ENCODE measurements at places on chromosomes 4 and X.

DNA sequence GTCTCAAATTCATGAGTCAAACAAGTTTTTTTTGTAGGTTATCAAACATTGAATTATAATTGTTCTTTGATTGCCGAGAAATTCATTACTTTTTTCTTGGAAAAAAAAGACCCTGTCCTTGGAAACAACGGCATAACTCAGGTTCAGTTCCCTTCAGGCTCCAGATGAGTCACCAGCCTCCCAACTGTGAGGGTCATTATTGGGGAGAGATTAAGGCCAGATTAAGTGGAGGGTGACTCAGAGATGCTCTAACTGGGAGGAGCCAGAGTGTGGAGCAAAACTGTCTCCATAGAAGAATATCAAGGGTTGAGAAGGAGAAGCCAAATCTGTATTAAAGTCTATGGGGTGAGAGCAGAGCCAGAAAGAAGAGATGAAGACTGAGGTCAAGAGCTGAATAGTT, 9.6 kb downstream of the ADGRG4 start:
- no peak for DNase-seq

DNA sequence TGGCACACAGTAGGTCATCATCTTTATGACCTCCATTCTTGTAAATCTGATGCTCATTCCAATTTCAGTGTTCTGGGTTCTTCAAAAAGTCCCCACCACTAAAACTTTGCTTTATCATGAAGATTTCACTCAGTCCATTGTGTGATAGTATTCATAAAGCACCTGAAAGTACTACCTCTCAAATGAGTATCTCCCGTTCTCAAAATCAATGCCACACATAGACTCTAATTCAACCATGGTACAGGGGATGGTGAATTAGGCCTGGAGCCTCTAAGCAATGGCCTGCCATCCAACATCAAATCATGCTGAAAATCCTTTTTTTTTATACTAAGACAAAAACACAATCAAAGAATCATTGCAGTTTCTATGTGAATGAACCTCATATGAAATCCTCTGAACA, 19.4 kb upstream of the WAS start:
- DNase-seq, result no peak

GRCh38 chrX:130419263-130419662, 17.5 kb downstream of the RBMX2 start:
- no peak for DNase-seq

DNA sequence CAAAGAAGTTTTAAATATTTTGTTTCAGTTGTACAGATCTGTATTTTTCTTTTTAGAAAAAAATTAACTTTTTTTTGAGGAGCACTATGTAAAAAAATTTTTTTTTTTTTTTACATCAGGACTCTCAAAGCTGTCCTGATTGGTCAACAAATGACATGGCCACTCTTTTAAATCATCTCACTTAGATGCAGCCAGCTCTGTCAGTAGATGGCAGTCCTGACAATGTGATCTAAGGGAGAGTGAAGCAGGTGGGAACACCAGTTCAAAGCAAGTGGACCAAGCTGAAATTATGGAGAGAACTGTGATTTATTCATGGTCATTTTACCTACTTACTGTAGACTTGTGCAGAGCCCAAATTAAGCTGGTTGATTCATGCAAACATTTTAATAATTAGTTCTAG, 174.7 kb upstream of the GPRIN3 start:
- DNase-seq, result no peak

DNA sequence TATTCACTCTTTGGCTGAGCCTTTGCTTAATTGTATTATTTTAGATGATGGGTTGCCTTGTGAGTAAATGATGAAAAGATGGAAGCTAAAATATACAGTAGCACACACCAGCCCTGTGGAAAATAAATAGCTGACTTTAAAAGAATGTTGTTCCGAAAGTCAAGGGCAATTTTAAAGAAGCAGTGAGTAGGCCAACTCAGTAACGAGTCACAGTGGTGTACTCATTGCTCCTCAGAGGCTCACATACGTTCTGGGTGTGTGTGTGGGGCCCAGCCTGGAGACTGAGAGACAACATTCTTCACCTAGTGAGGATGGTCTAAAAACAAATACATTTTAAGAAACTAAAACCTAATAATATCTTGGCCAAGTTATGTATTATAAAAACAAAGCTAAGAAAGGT, 640.3 kb downstream of the TRIML1 start:
- DNase-seq, result no peak

DNA sequence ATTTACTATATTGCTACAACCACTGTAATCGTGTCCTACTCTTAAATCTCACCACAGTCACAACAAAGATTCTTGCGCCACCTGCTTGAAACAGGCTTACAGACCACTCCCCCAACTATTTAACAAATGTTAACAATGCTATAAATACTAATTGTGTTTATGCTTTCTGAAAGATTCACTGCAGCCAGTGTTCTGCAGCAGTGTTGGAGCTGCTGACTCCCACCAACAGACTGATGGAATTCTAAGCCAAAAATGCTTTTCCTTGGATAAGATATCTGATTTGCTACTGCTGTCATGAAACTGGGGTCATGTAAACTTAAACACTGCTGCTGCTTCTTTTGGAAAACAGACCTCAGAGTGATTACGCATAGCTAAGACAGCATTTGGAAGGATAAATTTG, 244.2 kb upstream of the MAB21L2 start:
- DNase-seq, result no peak

DNA sequence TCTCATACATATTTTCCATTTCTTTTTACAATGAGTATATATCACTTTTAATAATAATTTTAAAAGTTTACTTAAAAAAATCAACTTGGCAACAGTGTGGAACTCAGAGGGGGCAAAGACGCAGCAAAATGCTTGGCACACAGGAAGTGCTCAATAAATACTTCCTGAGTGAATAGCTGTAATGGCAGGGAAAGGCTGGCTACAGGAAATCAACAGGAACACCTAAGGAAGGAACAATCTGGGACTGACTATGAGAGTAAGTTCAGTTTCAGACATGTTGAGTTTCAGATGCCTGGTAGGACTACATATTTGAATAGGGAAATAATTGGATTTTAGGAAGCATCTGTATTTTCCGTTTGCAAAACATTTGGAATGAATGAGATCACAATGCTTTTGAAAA, 137.6 kb downstream of the SCLT1 start:
- DNase-seq, result no peak

DNA sequence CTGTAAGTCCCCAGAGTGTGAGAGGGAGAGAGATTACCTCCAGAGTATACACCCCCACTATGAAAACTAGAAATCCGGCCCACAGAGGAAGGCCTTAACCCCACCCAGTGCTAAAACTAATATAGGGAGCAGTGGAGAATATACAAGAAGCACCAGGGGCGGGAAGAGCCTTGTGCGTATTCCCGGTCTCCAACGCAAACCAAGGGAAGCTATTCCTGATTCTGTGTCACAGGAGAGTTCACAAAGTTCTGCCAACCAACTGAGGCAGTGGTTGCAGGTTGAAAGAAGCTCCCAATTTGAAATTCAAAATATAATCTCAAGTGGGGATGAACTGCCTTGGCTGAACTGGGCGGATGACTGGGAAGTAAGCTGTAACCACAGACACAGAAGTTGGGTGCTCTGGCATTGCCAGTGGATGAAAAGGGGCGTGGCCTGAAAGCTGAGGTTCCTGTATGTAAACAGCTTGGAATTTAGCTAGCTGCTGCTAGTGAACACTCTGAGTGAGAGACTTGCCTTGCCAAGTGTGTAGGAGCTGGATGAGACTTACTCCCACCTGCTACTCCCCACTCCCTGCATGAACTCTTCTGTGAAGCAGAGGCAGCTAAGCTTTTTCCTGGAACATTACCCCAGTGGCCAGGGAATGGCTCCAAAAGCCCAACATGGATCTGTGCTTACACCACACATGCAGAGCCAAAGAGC, 32.7 kb downstream of the ELF2 start:
- DNase-seq, result no peak

DNA sequence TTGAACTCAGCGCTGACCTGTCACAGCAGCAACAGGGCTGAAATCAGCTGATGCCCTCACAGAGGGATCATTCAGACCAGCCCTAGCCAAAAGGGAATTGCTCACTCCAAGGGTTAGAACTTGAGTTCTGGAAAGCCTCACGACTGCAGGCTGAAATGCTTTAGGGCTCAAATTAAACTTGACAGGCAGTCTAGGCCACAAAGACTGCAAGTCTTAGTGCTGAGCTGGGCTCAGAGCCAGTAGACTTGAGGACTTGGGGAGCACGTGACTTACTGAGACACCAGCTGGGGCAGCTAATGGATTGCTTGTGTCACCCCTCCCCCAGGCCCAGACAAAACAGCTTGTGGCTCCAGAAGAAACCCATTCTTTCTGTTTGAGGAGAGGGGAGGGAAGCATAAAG, 119.0 kb upstream of the SLC6A14 start:
- no peak for DNase-seq

DNA sequence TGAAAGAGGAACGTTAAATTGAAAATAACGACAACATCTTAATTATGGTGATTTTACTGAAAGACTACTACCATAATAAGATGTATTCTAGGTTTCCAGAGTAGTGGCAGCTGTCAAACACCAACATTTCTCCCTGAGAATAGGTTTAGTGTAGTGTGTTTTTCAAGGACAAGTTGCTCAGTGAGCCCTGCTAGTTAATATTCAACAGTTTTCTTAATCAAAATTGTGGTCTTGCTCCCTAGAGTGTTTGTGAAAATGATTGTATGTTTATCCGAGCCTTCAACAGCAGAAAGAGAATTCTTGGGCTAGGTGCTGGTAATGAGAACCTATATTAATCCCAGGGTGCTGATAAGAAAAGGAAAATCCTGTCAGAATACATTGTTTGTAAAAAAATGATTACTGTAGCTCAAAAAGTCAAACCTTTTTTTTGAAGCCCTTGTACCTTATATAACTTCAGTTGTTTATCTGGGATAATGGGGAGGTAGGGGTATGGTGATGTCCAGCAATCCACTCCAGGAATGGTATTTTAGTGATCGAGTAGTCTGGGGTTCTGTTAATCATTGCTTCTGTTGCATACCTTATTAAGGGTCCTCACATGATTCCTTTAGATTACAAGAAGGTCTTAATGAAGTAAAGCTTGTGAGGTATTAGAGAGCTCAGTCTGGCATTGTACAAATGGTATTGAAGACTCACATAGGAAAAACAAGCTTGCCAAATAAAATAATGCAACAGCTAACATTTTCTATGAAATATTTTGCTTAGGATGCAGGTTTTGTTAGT, 110.7 kb downstream of the CCSER1 start:
- no peak for DNase-seq

GRCh38 chr4:4820261-4820660, 39.2 kb upstream of the MSX1 start:
- DNase-seq, result no peak

DNA sequence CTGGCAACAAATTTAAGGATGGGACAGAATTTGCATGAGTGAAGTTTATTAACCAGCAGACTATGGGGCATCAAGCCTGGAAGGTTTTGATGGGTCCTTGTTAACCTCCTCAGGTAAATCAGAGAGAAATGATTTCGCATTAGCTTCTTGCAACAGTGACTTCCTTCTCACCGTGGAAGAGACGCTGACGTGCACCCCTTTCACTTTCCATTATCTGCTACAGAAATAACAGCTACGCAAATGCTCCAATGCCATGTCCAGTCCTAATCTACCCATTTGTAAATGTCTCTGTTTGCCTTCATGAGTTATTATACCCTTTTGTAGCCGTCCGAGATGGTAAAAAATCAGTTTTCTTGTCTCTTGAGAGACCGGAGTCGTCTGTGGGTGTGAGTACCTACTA, 100.3 kb downstream of the SLC34A2 start:
- no peak for DNase-seq

- no peak for DNase-seq
Measured at GRCh38 chrX:16664074-16664473, 14.1 kb downstream of the S100G start.

GRCh38 chr4:183392377-183392776, 52.1 kb upstream of the CDKN2AIP start:
- no peak for DNase-seq

DNA sequence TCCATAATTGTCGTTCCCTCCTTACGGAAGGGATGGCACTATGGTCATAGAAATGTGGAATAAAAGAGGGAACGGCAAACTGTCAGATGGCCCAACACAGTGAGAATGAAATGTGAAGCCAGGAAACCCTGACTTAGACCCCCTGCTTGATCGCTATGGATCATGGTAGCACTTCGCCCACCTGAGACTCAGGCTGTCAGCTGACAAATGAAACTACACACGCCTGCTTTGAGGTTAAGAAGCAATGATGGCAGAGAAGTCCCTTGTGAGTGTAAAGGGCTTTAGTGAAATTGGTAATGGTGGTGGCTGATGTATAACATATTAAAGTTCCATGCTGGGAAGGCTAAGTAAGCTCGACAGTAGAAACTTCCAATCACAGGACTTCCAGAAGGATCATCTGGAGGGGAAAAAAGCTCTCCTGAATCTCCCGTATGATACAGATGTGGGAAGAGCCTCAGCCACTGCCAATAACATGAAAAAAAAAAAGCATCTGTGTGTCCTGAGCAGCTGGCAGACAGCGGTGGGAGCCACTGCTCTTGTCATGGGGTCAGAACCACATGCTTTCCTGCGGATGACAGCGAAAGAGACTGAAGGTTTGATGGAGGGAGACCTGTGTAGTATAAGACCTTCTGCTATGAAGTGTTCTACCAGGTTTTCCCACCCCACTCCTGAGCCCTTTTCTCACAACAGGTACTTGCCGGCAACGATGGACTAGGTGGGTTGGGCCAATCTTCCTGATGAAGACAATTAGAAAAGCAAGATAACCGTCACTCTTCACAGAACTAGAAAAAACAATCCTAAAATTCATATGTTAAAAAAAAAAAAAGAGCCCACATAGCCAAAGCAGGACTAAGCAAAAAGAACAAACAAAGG, 107.6 kb downstream of the AFAP1 start:
- DNase-seq, result no peak

- DNase-seq, result no peak
Measured at GRCh38 chr4:48322063-48322462, 19.3 kb upstream of the SLAIN2 start.

GRCh38 chr4:102850370-102850769, 18.4 kb upstream of the CISD2 start:
- DNase-seq, result no peak

DNA sequence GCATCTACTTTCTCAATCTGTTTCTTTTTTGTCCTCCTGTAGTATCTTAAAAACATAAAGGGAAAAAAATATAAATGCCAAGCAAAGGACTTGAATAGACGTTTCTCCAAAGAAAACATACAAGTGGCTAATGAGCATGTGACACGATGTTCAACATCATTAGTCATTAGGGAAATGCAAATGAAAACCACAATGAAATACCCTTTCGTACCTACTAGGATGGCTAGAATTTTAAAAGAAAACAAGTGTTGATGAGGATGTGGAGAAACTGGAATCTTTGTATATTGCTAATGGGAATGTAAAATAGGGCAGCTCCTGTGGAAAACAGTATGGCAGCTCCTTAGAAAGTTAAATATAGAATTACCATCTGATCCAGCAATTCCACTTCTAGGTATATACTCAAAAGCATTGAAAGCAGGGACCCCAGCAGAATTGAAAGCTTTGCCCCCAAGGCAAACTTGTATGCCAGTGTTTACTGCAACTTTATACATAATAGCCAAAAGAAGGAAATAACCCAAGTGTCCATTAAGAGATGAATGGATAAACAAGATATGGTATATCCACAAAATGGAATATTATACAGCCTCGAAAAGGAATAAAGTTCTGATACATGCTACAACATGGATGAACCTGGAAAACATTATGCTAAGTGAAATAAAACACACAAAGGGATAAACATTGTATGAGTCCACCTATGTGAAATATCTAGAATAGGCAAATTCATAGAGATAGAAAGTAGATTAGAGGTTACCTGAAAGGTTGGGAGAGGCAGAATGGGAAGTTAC, 138.3 kb downstream of the SH3KBP1 start:
- DNase-seq, result no peak
